H7 (cell line): ENCODE measurements at places on chromosomes 4 and X. TPM values are rescaled to one million over a fixed set of nuclear protein-coding genes. Genes with fewer than 3 reads are reported as not detected.
A peak's percentile ranks its signal among the peaks of the same experiment; 100 is the strongest.

GRCh38 chr4:57249083-57249482, 138.9 kb upstream of the IGFBP7 start:
- no peak for DNase-seq

DNA sequence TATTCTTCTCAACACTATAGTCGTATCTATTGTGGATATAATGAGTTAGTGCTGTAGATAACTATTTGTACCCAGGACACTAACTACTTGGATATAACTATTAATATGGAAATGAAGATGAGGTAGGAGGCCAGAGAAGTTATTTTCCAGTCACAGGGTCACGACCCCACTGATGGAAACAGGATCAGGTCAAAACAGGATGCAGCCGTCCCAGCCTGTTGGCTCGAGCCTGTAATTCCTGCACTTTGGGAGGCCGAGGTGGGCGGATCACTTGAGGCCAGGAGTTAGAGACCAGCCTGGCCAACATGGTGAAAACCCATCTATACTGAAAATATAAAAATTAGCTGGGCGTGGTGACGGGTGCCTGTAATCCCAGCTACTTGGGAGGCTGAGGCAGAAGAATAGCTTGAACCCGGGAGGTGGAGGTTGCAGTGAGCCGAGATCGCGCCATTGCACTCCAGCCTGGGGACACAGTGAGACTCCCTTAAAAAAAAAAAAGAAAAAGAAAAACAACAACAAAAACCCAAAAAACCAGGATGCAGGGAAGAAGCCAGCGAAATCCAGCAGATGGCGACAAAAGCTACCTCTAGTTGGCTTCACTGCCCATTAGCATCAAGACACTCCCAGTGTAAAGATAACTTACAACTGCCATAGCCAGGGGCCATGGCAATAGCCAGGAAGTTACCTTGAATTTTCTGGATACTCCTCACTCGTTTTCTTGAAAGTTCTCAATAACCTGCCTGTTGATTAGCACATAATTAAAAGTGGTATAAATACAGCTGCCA, 37.9 kb upstream of the NKAP start:
- DNase-seq: peak; percentile 51

- DNase-seq: no peak
These were observed 856.8 kb downstream of the STIM2 start for GRCh38 chr4:27717431-27717755.

Gene ENAM
- not detected in 2 replicates for total RNA-seq

GRCh38 chr4:174318829-174319764, 35.4 kb downstream of the CEP44 start:
- peak; percentile 17 for DNase-seq

GRCh38 chr4:1218634-1219565, 30.0 kb downstream of the CTBP1 start:
- DNase-seq: no peak

Gene IL1RAPL1
- total RNA-seq: 2.3 and 2.9 TPM in 2 replicates

Gene SLC7A11
- total RNA-seq: 7.1 and 10.2 TPM in 2 replicates

- DNase-seq: no peak
These were observed 19.0 kb upstream of the MAML3 start for GRCh38 chr4:140172960-140173359.

Gene GPRASP3
- total RNA-seq: 5.3 and 8.2 TPM in 2 replicates

Gene UGT8
- total RNA-seq: 18.2 and 19.5 TPM in 2 replicates

DNA sequence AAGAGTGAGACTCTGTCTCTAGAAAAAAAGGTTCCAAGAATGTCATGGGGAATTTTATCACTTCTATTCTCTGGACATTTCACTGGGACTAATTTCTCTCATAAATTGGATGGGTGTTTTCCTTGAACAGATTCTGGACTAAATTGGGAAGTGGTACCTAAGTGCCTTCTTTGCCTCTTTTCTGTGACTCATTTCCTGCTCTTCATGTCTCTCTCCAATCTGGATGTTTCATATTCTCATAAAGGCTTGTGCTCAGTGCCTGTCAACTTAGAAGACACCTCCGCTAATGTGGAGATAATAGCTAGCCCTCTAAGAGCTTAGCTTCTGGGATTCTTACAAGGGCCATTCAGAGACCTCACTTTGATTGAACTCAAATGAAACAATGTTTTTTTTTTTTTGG, 38.0 kb upstream of the IGFBP7 start:
- DNase-seq: no peak
